ENCODE measurements at places on chromosomes 3 and 15.

DNA sequence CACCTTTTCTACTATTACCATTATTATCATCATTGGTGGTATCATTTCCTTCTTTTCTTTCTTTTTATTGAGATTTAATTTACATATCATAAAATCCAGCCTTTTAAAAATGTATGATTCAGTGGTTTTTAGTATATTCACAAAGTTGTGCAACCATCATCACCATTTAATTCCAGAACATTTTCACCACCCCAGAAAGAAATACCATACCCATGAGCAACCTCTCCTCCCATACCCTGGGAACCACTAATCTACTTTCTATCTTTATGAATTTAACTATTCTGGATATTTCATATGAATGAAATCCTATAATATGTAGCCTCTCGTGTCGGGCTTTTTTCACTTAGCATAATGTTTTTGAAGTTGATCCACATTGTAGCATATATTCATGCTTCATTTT lies 29.1 kb downstream of the AAGAB start:
- ATAC-seq, result no peak

- ATAC-seq, result no peak
These were observed 1132.8 kb downstream of the OTOL1 start for GRCh38 chr3:162629372-162629771.

- ATAC-seq, result no peak
These were observed 149.8 kb downstream of the GABRB3 start for GRCh38 chr15:26623071-26623470.

DNA sequence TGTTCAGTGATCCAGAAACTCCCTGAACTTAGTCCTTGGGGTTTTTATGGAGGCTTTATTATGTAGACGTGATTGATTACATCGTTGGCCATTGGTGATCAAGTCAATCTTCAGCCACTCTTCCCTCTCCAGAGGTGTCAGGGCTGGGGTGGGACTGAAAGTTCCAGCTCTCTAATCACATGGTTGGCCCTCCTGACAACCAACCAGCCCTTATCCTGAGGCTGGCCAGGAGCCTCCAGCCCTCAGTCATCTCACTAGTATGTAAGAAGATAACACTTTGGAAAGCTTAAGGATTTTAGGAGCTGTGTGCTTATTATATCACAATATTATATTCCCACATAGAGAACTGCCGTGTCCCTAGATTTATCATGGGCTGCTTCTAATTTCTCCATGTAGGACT lies 142.3 kb downstream of the VPS8 start:
- ATAC-seq, result no peak

DNA sequence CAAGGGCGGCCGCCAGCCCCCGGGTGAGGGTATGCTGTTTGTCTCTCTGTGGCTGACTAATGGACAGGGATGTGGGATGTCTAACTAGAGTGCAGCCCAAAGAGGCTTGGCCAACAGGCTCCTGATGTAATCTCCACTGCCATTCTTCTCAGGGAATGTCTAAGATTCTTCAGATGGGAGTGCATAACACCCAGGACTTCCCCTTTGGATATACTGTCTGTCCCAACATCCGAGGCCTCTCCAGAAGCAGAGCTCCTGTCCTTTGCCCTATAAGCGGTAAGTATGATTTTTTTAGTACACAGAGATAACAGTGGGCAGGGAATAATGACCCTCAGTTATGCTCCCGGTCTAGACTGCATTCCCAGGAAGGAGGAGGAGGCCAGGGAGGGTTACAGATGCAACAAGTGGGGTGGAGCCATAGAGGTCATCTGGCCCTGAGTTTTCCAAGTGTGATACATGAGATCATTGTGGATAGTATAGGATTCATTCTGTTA lies 62.5 kb upstream of the SLCO2A1 start:
- ATAC-seq, result peak; percentile 27

DNA sequence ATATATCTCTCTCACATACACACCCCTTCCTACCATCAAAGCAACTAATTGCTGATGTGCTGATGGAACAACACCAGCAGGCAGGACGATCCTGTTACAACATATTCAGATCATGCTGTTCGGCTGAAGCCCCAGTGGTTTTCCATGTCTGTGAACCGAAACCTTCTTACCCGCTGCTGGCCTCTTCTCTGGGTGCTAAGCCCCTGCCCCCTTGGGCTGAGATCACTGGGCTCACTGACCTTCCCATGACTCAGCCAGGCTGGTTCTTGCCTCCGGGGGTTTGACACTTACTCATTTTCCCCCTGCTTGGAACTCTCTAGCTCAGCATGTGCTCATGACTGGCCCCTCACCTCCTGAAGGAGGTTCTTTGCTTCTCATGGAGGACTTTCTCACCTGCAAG lies 122.0 kb upstream of the RGMA start:
- ATAC-seq, result no peak

- no peak for ATAC-seq
These were observed 342.9 kb downstream of the THSD4 start for GRCh38 chr15:71458089-71458660.

DNA sequence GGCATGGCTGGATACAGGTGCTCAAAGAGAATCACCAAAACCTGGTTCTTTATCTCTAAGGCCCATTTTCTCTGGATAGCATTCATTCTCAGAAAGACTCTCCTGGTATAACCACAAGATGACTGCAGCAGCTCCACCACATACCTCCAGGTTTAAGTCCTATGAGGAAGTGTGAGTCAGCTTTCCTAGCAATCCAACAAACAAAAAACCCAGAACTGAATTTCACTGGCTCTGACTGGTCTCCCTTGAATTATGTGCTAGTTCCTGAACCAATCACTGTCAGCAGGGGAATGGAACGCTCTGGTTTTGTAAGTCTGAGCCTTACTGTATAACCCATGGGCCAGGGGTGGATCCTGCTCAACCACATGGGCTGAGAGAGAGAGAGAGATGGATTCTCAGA lies 27.2 kb downstream of the MRPL46 start:
- ATAC-seq, result no peak

DNA sequence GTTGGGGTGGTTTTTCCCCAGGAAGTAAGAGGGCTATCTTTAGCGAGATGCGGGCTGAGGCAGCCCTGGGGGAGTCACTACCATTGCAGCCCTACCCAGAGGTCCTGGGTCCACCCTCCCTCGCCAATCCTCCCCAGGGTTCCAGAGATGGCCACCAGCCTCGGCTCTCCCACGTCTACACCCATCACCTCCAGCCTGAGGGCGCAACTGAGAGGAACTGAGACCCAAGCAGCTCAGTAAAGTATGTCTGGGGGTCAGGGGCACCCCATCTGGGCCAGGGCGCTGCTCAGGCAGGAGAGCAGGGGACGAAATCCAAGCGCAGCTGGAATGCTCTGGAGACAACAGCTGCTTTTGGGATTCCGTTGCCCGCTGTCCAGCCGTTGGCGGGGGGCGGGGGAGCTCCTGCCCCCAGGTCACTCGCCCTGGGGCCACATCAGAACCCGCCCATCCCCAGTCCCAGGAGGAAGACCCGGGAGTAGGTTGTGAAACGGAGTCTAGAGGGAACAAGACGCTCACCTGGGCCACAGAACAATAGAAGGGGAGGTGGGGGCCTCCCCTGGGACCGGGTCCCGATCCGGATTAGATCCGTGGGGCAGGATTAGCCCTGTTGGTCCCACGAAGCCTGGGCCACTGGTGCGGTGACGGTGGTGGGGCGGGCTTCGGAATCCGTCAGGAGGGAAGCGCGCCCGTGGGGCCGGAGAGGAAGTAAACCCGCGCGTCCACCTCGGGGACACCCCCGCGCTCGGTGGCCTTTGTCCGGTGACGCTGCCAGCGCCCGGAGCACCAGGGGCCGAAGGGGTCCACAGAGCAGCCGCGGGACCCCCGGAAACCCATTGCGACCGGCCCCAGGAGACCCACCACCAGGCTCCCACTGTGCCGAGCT lies 1.4 kb upstream of the NDUFAF3 start:
- ATAC-seq, result no peak

DNA sequence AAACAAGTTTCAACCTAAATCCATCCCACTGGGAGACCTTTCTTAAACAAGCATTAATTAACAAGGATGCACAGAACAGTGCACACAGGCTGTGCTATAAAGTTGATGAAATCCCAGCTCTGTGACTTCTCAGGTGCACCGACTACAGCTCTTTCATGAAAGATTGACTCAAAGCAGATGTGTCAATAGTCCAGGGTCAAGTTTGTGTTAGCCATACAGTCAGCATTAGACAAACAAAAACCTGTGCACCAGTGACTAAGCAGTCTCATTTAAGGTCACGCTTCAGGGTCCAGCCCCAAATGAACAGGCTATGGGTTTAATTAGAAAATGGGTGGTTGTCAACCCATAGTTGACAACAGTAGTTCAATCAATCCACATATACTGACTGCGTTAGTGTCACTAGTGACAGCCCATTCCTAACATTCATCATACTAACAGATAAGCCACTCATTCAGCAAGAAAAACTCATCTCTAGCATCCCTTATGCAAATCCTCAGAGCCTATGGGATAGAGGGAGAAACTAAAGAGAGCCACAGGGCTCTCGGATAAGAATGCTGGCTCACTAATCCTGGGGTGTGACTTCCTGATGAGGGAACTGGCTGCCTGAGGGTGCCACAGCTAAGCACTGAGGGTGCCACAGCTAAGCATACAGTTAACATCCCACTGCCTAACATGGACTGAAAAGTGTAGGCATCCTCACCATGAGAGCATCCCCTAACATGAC lies 84.1 kb downstream of the WNT5A start:
- no peak for ATAC-seq

- ATAC-seq, result no peak
These were observed 13.4 kb upstream of the BMF start for GRCh38 chr15:40121911-40122638.

- ATAC-seq, result no peak
These were observed 48.1 kb downstream of the APBA2 start for GRCh38 chr15:28933710-28934445.

DNA sequence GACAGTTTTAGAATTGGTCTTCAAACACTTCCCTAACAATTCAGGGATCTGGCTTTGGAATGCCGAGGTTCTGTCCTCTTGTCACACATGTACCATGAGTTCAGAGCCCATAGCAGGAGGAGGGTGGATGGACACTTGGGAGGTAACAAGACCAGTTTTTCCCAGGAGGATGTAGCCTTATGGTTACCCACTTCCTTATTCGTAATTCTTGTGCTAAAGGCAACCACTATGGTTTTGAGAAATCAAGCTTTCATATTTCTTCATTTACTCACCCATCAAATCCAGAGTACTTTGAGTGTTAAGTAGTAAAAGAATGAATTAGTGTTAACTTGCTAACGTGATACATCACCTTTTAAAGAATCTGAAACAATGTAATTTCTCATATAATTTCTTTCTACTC lies 479.6 kb upstream of the ALCAM start:
- no peak for ATAC-seq

- ATAC-seq, result peak; percentile 84
These were observed 123.2 kb downstream of the RAP2B start for GRCh38 chr3:153285194-153285641.
